ENCODE measurements at places on chromosomes 13 and 19. TPM values are rescaled to one million over a fixed set of nuclear protein-coding genes. Genes with fewer than 3 reads are reported as not detected.

The MAP4K1 gene
- total RNA-seq, result under 0.01 TPM

The ITGBL1 gene
- total RNA-seq, result 24.9 TPM

The CDC42EP5 gene
- 30.4 TPM for total RNA-seq

The PSG4 gene
- not detected for total RNA-seq

The PRKCG gene
- total RNA-seq, result not detected

The ZNF177 gene
- total RNA-seq, result 5.4 TPM
